ENCODE measurements at places on chromosomes 11 and 22.

GRCh38 chr11:105466582-105467228 lies 143.2 kb upstream of the GRIA4 start:
- DNase-seq, result no peak

DNA sequence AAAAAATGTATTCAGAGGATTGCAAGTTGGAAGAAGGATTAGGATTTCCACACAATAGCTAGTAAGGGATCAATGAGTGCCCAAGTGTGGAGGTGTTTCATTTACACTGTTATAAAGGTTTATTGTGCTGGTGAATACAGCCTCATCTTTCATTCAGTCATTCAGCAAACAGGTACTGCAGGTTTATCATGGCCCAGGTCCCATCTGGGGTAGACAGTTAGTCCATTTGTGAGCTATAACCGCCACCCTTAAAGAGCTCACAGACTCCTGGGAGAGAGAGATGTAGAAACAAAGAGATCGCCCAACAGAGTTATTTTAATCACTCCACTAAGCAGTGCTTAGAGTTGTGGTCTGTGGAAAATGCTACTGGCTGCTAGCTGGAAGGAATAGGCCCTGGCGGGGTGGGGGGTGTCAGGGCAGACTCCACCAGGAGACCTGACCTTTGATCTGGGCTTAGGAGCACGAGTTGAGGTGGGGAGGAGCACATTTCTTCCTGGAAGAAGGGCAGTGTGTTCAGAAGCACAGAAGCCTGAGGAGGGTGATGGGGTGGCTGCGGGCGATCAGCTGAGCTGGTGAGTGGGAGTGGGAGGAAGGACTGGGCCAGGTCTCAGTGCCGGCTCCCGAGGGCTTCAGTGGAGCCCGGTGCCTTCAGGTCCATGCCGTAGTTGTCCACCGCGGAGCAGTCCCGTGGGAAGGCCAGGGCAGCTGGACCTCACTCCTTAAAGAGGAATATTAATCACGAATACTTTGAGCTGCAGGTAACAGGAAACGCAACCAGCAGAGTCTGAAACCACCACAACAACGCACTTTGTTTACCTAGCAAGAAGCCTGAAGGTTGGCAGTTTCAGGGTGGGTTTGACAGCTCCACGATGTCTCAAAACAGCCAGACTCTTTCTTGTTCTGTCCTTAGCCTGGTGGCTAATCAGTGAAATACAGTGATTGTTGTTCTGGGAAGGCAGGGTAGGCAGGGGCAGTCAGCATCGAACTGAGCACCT lies 11.2 kb downstream of the TOM1 start:
- DNase-seq, result no peak

GRCh38 chr11:86983021-86983488 lies 27.9 kb upstream of the FZD4 start:
- DNase-seq, result no peak

GRCh38 chr11:67656278-67656922 lies 5.9 kb upstream of the ACY3 start:
- DNase-seq, result no peak

GRCh38 chr11:4194889-4195288 lies 100.3 kb downstream of the RRM1 start:
- no peak for DNase-seq

- peak; percentile 24 for DNase-seq
Observed at GRCh38 chr11:74019860-74020259, 11.0 kb upstream of the UCP3 start.

GRCh38 chr11:32307471-32307870 lies 127.9 kb downstream of the WT1 start:
- DNase-seq, result no peak

DNA sequence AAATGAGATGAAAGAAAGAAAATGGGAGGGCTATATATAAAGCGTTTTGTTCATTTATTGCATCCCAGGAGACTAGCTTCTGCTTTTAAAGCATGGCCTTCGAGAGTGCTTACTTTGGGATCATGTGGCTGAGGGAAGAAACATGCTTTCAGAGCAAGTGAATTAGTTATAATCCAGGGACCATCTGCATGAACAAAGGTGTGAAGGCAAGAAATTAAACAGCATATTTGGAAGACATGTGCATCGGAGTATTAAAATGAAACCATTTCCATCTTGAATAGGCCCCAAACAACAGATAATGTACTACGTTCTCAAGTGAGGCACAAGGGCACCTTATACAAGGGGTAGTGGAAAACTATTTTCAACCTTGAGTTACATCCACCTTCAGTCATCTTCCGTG lies 51.4 kb downstream of the ZBTB44 start:
- DNase-seq, result no peak
